ENCODE measurements at places on chromosomes 16 and 17.

DNA sequence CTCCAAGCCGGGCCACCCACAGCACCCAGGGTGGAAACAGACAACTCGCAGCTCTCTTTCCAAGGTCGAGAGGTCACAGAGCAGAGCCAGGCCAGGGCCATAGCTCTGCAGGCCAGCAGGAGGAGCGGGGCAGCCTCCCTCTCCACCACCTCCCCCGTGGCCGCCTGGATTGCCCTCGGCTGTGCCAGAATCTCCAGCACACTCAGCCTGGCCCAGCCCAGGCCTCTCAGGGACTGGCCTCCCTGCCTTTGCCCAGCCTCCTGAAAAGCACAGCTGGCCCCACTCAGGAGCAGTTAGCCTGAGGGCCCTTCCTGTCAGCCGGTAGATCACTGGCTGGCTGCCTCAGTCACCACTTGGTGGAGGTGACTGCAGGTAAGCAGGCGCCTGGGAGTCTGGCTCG lies 85.8 kb upstream of the SEC14L1 start:
- peak; percentile 68 for DNase-seq

DNA sequence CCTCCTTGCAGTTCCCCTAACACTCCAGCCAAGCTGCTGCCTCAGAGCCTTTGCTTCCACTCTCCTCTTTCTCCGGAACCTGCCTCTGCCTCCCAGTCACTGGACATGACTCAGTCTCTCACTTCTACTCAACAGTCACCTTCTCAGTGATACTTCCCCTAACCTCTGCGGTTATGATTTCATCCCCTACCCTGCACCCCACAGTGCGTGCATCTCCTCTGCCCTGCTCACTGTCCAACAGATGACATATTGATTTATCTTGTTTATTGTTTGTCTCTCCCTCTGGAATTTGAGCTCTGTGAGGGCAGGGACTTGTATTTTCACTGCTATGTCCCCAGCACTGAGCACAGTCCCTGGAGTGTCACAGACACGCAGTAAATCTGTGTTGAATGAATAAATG lies 100.7 kb downstream of the CYLD start:
- DNase-seq: peak; percentile 31

DNA sequence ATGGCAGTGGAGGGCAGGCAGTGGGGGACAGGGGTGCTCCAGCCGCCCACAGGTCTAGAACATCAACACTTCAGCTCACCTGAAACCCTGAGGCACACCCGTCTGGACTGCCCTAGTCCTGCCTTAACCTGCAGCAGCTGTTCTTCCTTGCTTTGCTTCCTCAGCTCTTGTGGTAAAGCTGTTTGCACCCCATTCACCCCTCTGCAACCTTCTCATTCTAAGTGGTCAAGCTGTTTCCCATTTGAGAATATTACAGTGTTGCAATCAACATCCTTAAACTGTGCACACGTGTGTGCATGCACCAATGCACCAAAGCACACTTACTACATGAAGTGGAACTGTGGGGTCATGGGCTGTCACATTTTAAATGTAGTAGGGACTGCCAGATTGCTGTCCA lies 32.4 kb downstream of the SCNN1B start:
- no peak for DNase-seq

DNA sequence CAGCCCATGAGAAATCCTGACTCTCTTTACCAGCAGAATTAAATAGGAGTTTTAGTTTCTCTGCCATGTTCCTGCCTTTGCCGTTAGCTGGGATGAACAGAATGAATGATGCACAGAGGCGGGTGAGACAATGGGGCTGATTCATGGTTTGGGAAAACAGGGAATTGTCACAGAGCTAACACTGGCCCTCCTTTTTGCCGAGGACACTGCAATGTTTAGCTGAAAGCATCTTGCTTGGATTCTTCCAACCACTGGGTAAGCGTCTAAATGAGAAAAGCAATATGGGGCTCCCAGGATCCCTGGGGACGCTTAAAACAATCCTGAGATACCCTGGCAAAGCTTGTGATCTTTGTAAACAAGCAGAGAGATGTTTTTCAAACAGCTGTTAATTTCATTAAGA lies 12.8 kb upstream of the PAFAH1B1 start:
- no peak for DNase-seq

GRCh38 chr17:67281053-67281452 lies 36.1 kb upstream of the HELZ start:
- no peak for DNase-seq

GRCh38 chr17:15453246-15453645 lies 14.2 kb downstream of the CDRT4 start:
- DNase-seq: no peak

- no peak for DNase-seq
Observed at GRCh38 chr17:59010026-59010425, 96.7 kb downstream of the TRIM37 start.

- no peak for DNase-seq
Observed at GRCh38 chr16:53369921-53370320, 64.3 kb upstream of the RBL2 start.

GRCh38 chr17:67281743-67282142 lies 36.7 kb upstream of the HELZ start:
- no peak for DNase-seq

DNA sequence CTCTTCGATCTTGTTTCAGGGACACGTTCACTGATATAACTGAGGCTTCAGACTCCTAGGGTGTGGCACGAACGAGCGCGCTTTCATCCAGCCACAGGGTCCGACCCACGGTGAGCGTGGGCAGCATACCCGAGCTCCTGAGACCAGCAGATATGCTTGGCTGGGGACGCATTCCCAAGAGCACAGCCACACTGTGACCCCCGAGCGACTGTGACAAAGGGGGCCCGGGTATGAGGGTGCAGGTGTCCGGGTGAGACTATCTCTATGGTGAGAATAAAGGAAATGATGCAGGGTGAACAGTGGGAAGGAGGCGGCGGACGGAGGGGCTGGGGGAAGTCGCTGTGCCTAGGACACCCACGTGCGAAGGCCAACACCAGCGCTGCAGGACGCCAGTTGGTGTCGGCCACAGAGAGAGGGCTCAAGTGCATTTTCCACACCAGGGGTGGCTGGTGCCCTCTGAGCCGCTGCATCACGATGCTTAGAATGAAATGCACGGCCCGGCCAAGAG lies 17.6 kb downstream of the RPH3AL start:
- DNase-seq: peak; percentile 49

GRCh38 chr17:2063261-2064146 lies 8.6 kb downstream of the HIC1 start:
- DNase-seq: no peak

DNA sequence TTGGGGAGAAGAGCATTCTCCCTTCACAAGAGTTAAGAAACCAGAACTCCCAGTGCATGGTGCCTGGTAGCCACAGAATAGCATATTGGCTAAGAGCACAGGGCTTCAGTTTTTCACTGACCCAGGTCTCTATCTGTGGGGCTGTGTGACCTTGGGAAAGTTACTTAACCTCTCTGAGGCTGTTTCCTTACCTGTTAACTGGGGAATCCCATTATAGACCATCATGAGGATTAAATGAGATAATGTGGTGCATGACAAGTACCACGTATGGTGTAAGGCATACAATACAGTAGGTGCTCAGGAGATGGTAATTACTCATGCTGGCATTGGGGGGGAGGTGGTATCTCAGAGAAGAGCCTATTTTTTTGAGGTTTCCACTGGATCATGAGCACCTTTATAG lies 33.6 kb downstream of the BEAN1 start:
- no peak for DNase-seq

DNA sequence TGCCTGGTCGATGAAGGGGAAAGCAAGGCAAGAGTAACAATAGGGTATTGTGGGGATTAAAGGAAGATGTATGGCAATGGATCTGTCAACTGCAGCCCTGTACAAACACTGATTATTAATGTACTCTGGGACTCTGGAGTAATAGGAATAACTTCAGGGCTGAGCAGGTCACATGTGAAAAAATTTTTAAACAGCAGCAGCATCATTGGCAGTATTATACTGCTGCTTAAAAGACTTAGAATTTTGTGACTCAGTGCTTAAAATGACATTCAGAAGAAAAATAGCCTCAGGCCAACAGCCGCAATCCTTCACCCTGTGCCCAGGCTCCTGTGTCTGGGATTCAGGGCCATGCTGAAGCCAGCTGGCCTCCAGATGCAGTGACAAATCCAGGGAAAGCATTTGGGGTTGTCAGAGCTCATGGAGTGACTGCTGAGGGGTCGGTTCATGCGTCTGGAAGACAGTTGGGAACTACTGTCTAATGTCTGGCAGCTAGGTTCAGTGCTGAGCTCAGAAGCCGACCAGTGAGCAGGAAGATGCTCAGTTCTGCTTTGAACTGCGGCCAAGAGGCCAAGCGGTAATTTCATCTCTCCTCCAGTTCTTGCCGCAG lies 22.2 kb downstream of the TEX2 start:
- no peak for DNase-seq

- DNase-seq: no peak
Observed at GRCh38 chr16:62870554-62870953, 834.3 kb upstream of the CDH8 start.

- DNase-seq: no peak
Observed at GRCh38 chr16:68332411-68333121, 21.7 kb downstream of the PRMT7 start.

DNA sequence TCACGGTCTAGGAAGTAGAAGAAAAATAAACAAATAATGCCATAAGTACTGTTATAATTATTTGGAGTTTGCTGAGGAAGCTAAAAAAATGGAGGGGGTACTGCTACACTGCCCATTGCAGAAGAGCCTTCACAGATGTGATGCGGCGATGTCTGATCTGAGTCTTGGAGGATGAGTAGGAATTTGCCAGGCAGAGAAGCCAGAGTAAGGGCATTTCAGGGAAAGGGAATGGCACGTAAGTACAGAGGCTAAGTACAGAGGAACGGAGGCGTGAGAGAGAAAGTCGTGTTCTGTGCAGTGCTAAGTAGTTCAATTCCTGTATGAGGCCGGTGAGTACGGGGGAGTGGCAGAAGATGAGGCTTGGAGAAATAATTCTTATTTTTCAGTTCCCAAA lies 741 bp upstream of the GRB2 start:
- DNase-seq: no peak

DNA sequence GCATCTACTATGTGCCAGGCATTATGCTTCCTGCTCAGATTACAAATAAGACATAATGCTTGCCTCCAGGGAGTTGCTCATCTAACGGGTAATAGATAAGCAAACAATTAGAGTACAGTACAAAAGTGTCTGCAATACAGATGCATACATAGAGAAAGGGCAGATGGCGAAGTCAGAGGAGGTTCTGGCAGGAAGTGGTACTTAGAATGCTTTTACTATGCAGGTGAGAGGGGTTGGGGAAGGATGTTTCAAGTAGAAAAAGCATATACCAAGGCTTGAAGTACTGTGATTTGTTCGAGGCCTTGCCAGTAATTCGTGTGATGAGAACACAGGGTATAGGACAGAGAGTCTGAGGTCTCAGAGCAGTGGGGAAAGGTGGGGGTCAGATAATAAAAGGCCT lies 349.8 kb downstream of the UTP18 start:
- DNase-seq: no peak

DNA sequence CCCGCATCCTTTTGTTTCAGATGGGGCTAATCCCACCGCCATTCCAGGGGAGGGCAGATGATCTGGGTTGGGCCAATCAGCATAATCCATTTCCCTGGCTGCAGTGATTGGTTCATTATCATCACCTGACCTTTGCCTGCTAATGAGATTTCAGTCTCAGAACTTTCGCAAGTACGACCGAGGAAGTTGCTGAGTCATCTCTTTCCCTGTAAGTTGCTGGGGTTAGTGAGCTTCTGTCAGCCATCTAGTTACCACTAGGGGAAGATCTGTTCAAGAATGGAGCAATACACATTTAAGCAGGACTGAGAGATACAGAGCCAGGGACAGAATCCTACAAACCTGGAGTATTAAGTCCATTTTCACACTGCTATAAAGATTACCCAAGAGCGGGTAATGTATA lies 65.3 kb upstream of the NUDT7 start:
- peak; percentile 48 for DNase-seq

DNA sequence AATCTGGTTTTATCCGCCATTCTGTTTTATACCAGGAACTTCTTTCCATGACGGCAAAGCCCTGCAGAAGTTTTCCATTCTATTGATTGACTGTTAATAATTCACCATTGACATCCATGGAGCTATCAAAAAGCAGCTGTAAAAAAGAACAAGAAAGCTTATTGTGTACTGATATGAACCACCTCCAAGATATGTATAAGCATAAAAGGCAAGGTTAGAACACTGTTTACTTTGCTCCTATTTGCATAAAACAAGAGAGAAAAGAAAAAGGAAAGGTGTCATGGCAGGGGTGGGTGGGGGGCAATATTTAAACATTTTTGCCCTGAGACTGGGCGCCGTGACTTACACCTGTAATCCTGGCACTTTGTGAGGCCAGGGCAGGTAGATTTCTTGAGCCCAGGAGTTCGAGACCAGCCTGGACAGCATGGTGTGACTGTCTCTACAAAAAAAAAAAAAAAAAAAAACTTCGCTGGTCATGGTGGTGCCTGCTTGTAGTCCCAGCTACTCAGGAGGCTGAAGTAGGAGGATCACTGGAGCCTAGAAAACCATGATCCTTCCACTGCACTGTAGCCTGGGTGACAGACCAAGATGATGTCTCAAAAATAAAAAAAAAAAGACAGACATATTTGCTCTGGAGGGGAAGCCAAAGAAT lies 52.5 kb downstream of the TMEM114 start:
- DNase-seq: no peak

Data from ecto neural progenitor cell (in vitro differentiated cells).